ENCODE measurements at places on chromosomes 1 and 21.

- no peak for DNase-seq
These were observed 14.1 kb upstream of the DPT start for GRCh38 chr1:168742994-168743650.

DNA sequence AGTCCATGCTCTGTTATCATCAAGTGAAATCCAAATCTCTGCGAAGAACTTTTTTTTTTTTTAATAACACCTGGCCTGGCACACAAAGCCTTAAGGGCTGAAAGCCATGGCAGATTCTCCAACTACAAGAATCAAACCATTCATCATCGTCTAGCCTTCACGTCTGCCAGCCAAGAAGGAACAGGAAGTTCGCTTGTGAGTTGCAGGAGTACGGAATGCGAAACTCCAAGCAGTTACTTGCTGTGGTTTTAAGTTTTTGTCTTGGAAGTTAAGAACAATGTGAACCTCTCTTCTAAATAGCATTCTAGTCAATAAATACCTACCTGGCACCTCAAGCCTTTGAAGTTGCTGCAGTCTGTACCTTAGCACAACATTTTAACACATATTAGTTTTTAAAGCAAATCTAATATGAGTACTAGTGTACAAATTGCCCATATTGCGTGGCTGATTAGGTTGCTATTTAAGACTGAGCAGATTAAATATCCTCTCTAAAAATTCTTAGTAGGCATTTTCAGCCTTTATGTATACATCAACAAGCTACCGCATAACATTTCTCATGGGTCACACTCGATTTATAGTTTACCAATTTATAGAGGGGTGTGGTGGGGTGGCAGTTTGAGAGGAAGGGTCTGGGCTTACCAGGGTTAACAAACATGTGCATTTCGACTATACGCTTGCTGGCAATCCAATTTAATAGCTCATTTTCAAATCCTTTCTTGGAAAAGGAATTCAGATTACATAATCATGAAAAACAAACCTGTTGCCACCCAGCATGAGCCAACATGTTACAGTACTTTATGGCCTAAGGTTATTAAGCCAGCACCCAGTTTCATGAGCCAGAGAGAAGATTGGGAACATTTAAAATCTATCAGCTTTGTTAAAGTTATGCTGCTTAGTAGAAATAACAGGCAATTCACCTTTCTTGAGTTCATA, 22.2 kb upstream of the PTPN14 start:
- DNase-seq = no peak

GRCh38 chr21:27196651-27197050, 229.8 kb upstream of the ADAMTS5 start:
- DNase-seq = no peak

DNA sequence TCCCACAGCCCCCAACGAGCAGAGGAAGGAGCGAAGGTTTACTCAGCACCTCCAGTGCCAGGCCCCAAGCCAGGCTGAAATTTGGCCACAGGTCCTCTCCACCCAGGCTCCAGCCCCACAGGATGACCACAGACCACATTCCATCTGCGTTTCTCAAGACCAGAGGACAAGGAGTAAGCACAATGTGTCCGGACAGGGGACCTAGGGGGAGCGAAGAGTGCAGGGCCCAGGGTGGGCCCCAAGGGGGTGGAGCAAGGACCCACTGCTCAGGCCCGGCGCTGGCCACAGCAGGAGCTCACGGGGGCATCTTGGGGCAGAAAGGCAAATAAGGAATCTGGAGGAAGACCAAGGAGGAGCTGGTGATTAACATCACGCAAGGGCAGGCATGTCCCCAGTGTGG, 100.5 kb downstream of the NPHP4 start:
- no peak for DNase-seq

DNA sequence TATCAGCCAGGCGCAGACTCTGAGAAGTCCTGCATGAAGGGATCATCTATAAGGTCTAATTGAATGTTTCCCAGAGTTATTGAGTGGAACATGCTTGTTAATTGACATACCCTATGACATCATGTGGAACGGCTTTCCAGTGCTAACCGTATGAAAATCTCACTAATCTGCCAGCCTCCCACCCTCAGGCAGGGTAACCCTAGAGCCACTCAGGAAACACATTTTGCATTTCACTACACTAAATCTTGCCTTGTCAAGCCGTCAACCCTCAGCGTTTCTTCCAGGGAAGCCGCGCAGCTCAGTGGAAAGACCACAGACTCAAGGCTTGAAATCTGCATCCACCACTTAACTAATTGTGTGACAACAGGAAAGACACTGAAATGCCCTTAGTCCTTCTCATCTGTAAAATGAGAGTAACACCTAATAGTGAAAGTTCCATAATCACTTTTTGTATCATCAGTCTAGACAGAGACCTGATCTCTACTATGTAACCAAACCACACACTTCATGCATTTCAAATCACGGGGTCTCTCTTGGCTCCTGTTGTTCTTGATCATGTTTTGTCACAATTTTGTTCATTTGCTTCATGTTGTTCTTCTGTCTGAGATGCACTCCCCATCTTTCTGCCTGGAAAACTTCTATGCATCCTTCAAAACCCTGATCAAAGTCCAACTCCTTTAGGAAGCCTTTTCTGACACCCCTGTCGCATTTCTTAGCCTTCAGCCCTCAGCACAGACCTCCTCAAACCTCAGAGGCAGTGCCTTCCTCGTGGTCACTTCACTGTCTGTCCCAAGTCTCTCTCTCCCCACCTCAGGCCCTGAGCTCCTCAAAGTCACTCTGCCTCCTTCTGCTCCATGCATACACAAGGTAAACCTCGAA, 246.5 kb downstream of the TOMM20 start:
- DNase-seq = peak; percentile 9

- DNase-seq = peak; percentile 87
These were observed 20.1 kb downstream of the PLCH2 start for GRCh38 chr1:2496087-2496622.

- no peak for DNase-seq
These were observed 1292.2 kb upstream of the TMPRSS15 start for GRCh38 chr21:19695796-19696195.

GRCh38 chr1:221991221-221991620, 249.3 kb upstream of the DUSP10 start:
- DNase-seq = no peak

All from NAMALWA (cell line).